ENCODE measurements at places on chromosomes 2 and 18.

- DNase-seq, result no peak
Measured at GRCh38 chr2:180621941-180622918, 358.2 kb upstream of the UBE2E3 start.

DNA sequence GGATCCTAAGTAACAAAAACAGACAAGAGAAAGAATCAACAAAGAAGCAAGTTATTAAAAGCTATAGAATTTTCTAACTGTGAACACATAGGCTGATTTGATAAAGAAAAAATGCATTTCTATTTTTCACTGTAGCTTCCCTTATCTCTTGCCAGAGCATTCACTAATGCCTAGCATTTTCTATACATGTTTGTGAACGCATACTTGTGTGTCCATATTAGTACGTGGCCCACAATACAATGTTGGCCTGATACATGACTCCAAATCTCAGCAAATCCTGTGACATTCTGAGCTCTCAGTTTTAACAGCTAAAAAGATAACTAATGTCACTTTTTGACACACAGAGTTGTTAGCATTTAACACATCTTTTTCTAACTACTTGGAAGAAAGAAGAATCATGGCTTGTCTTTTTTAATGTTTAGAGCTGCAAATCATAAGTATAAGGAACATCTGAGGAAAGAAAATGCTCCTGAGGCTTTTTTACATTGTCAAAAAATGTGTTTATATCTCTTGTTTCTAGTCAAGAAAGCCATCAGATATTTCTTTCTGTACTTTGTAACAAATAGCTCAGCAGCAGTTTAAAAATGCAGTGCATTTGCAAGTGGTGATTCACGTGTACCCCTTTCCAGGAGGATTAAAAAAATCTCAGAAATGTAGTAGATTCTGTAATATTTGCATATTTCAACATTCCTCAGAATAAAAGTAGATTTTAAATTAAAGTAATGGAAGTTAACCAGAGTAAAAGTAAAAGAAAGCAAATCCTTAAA, 1646.8 kb upstream of the TMEFF2 start:
- no peak for DNase-seq

DNA sequence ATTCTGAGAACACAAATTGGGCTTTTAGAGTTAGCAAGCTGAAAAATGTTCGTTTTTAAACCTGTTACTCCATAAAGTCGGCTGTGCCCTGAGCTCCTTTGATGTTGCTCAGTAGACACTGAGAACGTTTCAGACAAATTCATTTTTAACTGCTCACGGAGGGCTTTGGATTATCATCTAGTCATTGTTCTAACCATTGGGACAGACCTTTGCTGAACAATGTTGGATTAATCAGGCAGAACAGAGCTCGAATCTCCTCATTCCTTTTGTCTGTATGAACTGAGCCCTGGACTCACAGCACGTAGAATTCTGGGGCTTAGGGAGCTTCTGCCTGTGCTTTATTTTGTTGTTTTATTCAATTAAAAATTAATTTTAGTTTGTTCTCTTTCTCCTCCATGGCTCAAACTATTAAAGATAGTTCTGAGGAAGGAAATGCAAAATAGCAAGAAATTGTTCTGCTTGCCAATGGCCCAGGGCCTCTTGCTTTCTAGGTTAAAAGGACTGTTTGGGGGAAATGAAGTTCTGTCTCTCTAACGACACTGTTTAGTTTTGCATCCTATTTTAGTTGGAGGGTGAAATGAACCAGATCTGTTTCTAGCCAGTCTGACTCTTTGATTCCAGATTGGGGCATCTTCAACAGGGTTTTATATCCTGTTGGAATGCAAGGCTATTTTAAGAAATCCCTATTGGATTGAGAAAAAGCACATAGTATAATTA, 114.7 kb upstream of the CXCR4 start:
- DNase-seq, result no peak

- DNase-seq, result no peak
Measured at GRCh38 chr2:188307850-188308283, 16.2 kb downstream of the GULP1 start.

- no peak for DNase-seq
Measured at GRCh38 chr2:134683561-134684112, 35.2 kb downstream of the TMEM163 start.

Data from COLO829 (cell line).